ENCODE measurements at places on chromosomes 16 and 17.

GRCh38 chr17:14688134-14688533 lies 387.3 kb downstream of the HS3ST3B1 start:
- no peaks in the 10 kb centered on the region for H3K36me3 ChIP-seq
- H3K27me3 ChIP-seq = peaks cover 3% of the 10 kb centered on the region
- H3K4me3 ChIP-seq = no peak overlapping the region
- H3K27ac ChIP-seq = no peak overlapping the region
- H3K4me1 ChIP-seq = no peaks in the 10 kb centered on the region

DNA sequence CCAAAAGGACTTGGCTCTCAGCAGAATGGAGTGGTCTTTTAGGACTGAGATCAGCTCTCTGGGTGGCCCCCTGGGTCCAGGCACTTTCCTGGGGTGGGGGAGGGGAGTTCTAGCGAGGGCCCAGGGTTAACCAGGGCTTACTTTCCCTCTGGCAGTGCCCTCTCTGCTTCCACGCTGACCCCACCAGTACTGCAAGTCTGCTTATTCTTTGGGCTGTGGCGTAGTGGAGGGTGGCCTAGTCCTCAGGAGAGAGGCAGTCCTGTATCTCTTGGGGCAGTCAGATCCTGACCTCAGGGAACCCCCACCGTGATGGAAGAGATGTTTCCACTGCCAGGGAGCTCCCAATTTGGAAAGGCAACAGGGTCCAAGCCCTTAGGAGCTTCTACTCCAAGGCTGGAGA lies 79.4 kb downstream of the CCDC182 start:
- no peaks in the 10 kb centered on the region for H3K27me3 ChIP-seq
- peaks cover 4% of the 10 kb centered on the region for H3K36me3 ChIP-seq
- peaks cover 7% of the 10 kb centered on the region for H3K4me1 ChIP-seq
- H3K4me3 ChIP-seq = no peak overlapping the region

- peaks cover 68% of the 10 kb centered on the region for H3K36me3 ChIP-seq
- no peak overlapping the region for H3K4me3 ChIP-seq
- no peak for DNase-seq
- peaks cover 31% of the 10 kb centered on the region for H3K4me1 ChIP-seq
- H3K27me3 ChIP-seq = no peaks in the 10 kb centered on the region
- peak overlapping the region; percentile 93 for H3K27ac ChIP-seq
These were observed 23.8 kb downstream of the FCSK start for GRCh38 chr16:70478169-70478568.

- DNase-seq = peak; percentile 54
- no peaks in the 10 kb centered on the region for H3K27me3 ChIP-seq
- H3K27ac ChIP-seq = peak overlapping the region; percentile 85
- H3K4me3 ChIP-seq = no peak overlapping the region
- H3K4me1 ChIP-seq = peaks cover 44% of the 10 kb centered on the region
These were observed 21.8 kb downstream of the XYLT1 start for GRCh38 chr16:17448640-17449638.

GRCh38 chr16:68190081-68190480 lies 45.8 kb downstream of the ESRP2 start:
- no peak for DNase-seq
- H3K4me1 ChIP-seq = peaks cover 10% of the 10 kb centered on the region
- H3K4me3 ChIP-seq = no peak overlapping the region
- H3K36me3 ChIP-seq = peaks cover 87% of the 10 kb centered on the region
- H3K27ac ChIP-seq = no peak overlapping the region

Data from activated T-cell treated with anti-CD3 and anti-CD28 coated beads, Interleukin-2, amount 50 U/mL, for 24 hours (primary cell).